ENCODE measurements at places on chromosomes 7 and 10.

DNA sequence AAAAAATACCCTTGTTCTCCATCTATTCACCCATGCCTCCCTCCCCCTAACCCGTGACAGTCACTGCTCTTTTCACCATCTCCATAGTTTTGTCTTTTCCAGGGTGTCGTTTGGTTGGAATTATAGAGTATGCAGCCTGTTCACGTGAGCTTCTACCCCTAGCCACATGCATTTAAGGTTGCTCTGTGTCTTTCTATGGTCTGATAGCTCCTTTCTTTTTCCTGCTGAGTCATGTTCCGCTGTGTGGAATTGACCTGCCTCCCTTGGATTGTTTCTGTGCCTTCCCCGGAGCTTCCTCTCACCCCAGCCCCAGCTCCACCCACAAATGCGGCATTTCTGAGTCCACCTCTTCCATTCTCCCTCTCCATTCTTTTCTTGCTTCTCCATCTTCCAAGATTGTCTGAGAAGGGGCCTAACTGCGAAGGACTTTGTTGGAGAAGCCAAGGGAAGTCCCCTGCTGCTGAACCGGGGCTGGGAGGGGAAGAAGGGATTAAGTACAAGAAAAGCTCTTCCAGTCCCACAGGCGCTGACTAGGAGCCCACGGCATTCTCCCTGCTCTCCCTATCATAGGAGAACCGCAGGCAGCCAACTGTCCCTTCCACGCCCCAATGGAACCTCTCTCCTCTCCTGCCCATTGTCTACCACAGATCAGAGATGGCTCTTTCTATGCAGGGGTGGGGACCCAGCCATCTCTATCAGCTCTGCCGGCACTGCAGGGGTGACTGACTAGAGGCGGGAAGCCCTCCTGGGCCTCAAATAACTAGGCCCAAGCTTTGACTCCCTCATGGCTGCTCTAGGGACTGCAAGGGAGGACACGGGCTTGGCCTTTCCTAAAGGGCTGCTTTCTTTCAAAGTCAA lies 87.5 kb upstream of the ANLN start:
- DNase-seq: no peak

DNA sequence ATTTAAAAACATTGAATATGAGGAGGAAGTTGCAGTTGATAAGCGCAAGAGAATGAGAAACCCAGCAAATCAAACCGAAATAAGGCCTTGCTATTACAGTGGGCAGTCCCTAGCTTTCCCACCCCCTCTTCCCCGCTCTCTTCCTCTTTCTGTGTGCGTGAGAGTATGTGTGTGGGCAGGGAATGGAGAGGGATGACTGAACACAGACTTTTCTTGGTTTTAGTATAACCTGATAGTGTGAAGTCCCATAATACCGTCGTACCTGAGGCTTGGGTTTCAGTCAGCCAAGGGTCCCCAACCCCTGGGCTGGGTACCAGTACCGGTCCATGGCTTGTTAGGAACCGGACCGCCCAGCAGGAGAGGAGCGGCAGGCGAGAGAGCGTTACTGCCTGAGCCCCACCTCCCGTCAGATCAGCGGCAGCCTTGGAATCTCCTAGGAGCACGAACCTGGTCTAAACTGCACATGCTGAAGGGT lies 255.3 kb downstream of the CELF2 start:
- no peak for DNase-seq

DNA sequence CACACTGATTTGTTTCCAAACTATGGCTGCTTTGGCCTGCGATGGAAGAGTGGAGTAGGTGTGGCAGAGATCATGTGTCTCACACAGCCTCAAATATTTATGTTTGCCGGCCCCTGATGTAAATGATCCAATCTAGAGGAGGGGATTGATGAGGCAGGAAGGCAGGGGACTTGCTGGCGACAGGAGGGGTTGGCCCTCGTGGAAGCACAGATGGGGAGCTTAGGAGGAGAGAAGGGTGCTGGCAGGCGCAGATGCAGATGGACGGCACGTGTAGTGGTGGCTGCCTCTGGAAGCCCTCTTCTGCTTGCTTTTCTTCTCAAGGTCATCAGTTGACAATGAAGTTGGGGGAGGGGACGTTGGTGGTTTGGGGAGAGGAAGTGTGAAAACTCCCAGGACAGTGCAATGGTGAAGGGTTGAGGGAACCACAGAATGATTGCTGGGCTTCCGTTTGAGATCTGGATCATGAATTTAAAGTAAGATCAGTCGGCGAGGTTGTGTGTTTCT lies 15.4 kb downstream of the COL13A1 start:
- DNase-seq: no peak

DNA sequence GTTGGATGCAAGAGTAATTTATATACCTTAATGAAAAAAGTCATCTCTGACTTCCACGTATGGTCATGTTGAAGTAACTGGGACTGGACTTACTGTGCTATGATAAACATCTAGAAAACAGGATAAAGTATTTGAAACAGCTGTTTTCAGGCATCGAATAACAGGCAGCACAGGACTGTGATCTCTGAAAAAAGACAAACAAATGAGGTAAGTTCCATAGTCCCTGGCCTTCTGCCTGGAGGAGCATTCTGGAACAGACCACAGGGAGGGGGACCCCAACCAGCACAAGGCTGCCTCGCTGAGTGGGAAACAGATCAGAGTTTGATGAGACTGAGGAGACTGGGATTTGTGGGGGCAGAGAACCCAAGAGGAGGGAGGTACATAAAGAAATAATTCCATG lies 89.1 kb upstream of the HABP2 start:
- peak; percentile 55 for DNase-seq

DNA sequence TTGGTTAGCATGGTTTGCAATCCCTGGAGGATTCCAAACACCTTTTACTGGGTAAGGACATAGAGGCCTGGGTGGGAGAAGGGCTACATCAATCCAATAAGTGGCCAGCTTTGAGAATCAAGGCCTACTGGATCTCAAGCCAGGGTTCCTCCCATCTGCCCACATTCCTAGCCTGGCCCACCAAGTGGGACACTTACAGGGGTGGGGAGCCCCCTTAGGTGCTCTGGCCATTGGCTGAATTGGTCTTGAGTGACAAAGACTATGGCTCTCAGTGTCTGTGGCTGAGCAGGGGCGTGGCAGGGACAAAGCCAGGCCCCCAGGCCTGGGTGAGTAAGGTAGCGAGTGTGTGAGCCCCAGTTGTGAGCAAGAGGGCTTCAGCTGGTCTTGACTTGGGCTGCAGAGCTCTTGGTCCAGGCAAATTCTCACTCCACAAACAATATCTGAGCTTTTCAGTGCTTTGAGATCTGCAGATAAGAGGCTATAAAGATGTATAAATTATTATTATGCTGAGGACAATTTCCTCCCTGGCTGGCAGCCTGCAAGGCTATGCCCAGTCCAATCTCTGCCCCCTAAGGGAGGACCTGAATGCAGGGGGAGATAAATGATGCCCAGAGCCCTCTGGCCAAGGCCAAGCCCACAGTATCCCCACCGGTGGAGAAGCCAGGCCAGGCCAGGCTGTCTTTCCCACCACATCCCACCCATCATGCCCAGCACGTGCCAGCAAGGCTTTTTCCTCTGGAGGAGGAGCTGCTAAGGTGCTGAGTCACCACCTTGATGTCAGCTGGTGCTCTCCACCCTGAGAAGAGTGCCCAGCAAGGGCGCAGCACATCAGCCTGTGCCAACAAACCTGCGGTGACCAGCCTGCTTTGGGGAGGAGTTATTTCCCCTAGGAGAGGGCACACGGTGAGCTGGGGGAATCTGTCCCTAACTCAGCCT lies 80.7 kb upstream of the DUSP5 start:
- no peak for DNase-seq

DNA sequence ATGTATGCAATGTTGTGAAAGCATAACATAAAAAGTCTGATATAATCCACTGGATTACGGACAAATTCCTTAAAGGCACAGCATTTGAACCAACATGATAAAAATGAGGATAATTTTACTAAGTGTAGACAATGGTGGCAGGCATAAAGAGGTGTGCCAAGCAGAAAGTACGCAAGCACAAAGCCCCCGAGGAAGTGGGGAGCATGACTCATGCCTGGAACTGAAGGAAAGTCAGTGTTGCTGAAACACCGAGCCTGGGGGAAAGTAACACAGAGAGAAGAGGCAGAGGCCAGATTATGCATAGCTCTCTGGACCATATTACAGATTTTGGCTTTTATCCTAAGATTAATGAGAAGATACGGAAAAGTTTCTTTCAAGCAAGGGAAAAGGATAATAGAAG lies 490.0 kb upstream of the PHF14 start:
- DNase-seq: no peak

- DNase-seq: no peak
Measured at GRCh38 chr10:70558295-70558694, 44.2 kb downstream of the PRF1 start.

GRCh38 chr10:75425291-75426079 lies 5.9 kb upstream of the LRMDA start:
- no peak for DNase-seq

Data from eye (tissue), 1 donor.